ENCODE measurements at places on chromosomes 16 and 17.

DNA sequence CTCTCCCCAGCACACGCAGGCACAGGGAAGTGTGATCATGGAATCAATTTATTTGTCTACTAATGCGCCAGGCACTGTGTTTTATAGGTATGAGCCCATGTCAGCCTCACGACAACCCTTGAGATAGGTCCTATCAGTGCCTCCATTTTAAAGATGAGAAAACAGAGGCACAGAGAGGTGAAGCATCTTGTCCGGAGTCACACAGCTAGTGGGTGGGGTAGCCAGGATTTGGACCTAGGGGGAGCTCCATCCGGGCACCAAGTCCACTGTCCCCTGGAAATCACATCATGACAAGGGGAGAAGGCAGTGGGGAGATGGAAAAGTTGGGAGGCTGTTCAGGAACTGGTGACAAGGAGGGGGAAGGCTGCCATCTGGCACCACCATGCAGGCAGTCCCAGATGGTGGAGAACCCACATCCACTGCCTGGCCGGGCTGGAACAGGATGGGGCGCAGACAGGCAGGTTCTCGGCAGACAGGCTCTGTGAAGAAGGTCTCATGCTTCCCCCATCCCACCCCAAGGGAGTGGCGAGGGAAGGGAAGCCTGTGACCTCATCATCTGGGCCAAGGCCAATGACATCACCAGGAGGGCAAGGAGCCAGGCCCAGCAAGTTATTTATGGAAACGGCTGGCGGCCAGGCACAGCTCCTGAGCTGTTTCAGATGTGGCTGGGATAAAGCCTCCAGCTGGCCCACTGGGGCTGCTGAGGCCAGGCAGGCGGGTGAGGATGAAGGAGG, 126.0 kb upstream of the SDK2 start:
- peak; percentile 65 for DNase-seq

DNA sequence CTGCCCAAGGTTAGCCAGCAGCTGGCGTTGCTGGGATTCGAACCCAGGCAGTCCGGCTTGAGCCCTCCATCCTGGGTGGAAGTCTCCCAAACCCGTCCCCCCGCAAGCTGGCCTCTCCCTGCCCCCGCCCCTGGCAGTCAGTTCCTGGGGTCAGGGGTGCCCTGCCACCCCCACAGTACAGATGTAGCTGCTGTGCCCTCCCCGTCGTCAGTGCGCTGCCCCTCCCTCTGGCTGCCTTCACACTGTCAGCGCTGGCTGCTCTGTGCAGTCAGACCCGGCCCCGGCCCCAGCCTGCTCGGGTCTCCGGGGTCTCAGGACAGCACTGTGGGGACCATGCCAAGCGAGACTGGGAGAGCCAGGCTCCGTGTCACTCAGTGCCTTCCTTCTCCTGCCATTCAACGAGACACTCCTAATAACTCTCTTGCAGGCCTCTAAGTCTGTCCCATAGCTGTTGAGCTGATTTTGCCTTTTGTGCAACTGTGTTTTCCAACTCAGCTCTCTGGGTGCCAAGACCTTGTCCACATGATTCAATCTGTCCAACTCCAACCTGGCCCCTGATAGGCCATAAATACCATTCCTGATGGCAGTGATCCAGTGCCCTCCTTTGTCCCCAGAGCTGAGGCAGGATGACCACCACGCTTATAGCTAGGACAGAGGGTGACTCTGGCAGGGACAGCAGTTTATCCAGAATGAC, 55.5 kb upstream of the IL34 start:
- DNase-seq = no peak

- DNase-seq = no peak
Observed at GRCh38 chr16:74053312-74053711, 243.3 kb upstream of the PSMD7 start.

- DNase-seq = no peak
Observed at GRCh38 chr17:1158879-1159278, 20.9 kb downstream of the ABR start.

- DNase-seq = peak; percentile 33
Observed at GRCh38 chr16:67284699-67285646, 5.6 kb downstream of the PLEKHG4 start.

GRCh38 chr16:29892458-29892813, 6.9 kb downstream of the SEZ6L2 start:
- no peak for DNase-seq

- DNase-seq = peak; percentile 90
Observed at GRCh38 chr16:31386157-31386984, 6.8 kb upstream of the ITGAD start.

- DNase-seq = no peak
Observed at GRCh38 chr16:78705694-78706093, 606.2 kb downstream of the WWOX start.

DNA sequence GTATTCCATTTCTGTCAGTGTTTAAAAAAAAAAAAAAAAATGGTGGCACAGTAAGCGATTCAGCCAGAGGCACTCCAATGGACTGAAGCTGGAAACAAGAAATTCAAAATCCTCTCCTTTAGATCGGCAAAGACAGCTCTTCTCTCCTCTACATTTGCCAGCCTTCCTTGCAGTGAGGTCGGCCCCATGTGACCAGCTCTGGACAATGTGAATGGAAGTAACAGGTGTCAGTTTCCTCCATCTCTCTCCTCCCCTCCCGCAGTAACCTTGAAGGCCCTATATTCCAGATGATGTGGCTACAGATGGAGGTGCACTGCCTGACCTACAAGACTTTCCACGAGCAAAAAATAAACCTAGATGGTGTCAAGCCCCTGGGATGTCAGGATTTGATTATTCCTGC, 15.0 kb downstream of the CUEDC1 start:
- DNase-seq = no peak

Measured in RKO (cell line).